Panc1 (cell line): ENCODE measurements at places on chromosomes 16 and 17. TPM values are rescaled to one million over a fixed set of nuclear protein-coding genes. Genes with fewer than 3 reads are reported as not detected.

GRCh38 chr16:67202956-67203493, 4.1 kb downstream of the ELMO3 start:
- DNase-seq: no peak

GRCh38 chr17:28999206-28999605, 6.6 kb downstream of the SEZ6 start:
- no peak for DNase-seq

DNA sequence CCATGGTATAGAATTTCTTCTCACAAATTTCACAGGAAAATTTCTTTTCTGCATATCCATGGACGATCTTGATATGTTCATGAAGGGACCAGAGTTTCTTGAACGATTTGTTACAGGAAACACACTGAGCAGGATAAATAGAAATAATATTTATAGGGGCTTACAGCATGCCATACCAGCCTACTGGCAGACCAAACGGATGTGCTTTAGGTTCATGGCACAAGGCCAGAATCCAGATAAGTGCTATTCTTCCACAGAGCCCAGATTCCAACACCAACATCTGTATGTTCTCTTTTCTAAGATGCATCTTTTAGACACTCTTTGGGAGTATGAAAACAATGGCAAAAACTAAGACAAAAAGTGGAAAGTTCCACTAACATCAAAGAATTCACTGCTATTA, 49.3 kb downstream of the ZNF652 start:
- no peak for DNase-seq

The YBX2 gene
- 54.9 TPM for total RNA-seq

GRCh38 chr17:67365738-67366192, 612 bp downstream of the PSMD12 start:
- DNase-seq: no peak

GRCh38 chr17:37388266-37388665, 12.5 kb downstream of the C17orf78 start:
- DNase-seq: no peak

The USP43 gene
- 7.3 TPM for total RNA-seq

The ITGAD gene
- not detected for total RNA-seq

- no peak for DNase-seq
Measured at GRCh38 chr17:63698886-63699637, 863 bp downstream of the LIMD2 start.

The FOXC2 gene
- total RNA-seq: 14.9 TPM

The DNAI2 gene
- not detected for total RNA-seq

- no peak for DNase-seq
Measured at GRCh38 chr17:62727916-62728672, 80.0 kb downstream of the MARCHF10 start.

- DNase-seq: peak; percentile 100
Measured at GRCh38 chr16:30370456-30371247, at the start of gene TBC1D10B. TSS of gene TBC1D10B (minus strand) at chr16:30370494. CDS start at chr16:30370183, 311 bp downstream.

DNA sequence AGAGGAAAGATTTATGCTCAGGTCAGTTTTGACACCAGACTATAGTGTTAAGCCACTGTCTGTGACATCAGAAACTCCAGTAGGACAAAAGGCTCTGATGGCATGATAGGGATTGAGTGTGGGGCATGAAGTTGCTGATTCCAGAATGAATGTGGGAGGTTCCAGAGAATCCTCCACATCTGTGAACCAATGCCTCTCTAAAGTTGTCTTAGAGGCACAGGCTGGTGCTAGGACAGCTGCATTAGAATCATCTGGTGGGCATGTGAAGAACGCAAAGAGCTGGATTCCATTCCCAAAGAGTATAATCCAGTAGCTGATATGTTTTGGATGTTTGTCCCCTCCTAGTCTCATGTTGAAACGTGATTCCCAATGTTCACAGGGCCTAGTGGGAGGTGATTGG, 32.1 kb upstream of the NLK start:
- DNase-seq: no peak

The TMEM100 gene
- 0.10 TPM for total RNA-seq

The SLFN13 gene
- 56.5 TPM for total RNA-seq

The ZNF598 gene
- 85.7 TPM for total RNA-seq

DNA sequence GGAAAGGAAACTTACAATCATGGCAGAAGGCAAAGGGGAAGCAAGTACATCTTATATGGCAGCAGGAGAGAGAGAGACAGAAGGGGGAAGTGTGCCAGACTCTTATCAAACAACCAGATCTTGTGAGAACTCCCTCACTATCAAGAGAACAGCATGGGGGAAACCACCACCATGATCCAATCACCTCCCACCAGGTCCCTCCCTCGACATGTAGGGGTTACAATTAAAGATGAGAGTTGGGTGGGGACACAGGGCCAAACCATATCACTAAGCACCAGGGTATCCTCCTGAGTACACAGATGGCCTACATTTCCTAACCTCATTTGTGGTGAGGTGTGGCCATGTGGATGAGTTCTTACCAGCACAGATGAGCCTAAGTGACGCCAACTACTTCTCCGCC, 348.6 kb upstream of the ZFHX3 start:
- DNase-seq: no peak

The C17orf67 gene
- 3.4 TPM for total RNA-seq
